Head of caudate nucleus (tissue), 42 donors: ENCODE measurements at places on chromosomes 4 and X.
A peak's percentile ranks its signal among the peaks of the same experiment; 100 is the strongest.

DNA sequence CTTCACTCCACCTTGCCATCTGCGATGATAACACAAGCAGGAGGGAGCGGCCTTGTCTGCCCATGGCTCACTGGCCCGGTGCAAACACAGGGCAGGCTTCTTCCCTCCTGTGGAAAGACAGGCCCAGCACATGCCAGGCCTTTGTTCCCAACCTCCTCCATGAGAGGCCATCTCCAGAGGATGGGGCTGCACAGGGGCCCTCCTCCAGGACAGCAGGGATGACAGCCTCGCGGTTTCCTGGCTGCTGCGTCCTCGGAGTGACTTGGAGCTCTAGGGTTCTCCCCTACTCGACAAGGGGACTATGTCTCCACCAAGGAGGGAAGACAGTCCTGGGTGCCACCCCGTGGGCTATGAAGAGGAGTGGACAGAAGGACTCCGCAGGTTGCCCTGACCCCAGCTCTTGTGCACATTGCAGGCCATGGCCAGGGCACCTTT, 21.8 kb downstream of the RNF212 start:
- DNase-seq = no peak

- DNase-seq = no peak
These were observed 33.0 kb downstream of the NOP14 start for GRCh38 chr4:2930135-2930757.

- DNase-seq = no peak
These were observed 121.1 kb downstream of the SPATA18 start for GRCh38 chr4:52172166-52172565.

GRCh38 chr4:100356172-100356571, 161.7 kb downstream of the EMCN start:
- no peak for DNase-seq

DNA sequence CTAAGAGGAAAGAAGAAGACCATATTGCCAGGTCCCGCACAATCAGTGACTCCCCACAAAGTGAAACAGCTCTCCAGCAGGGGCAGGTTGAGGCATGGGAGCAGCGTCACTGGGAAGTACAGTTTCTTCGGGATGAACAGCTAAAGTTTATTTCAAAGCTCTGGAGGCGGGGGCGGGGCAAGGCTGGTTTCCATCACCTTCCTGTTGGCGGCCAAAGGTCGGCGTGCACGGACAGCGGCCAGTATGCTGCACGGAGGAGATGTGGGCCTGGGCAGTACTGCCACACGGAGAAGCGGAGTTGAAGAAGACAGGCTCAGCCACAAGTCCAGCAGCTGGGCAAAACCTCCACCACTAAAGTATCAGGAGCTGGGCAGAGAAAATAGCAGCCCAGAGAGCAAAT, 951 bp upstream of the ZNF518B start:
- DNase-seq = no peak

DNA sequence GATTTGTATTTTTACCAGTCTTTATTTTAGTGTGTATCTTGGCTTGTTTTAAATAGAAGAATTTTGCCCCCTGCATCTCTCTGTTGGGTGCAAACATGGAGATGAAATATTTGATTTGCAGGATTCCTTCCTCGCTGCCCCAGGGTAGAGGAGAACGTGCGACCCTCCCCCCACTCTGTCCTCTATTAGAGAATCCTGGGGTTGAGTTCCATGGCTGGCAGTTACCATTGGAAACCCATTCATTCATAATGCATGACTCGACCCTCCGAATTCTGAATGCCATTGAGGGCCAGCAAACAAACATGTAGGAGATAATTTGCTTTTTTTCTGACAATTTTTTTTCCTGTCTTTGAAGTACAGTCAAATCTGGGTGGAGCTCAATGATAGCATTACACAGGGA, 53.7 kb downstream of the TRIM2 start:
- DNase-seq = no peak

- no peak for DNase-seq
These were observed 348.5 kb upstream of the SFRP2 start for GRCh38 chr4:154137320-154137905.

DNA sequence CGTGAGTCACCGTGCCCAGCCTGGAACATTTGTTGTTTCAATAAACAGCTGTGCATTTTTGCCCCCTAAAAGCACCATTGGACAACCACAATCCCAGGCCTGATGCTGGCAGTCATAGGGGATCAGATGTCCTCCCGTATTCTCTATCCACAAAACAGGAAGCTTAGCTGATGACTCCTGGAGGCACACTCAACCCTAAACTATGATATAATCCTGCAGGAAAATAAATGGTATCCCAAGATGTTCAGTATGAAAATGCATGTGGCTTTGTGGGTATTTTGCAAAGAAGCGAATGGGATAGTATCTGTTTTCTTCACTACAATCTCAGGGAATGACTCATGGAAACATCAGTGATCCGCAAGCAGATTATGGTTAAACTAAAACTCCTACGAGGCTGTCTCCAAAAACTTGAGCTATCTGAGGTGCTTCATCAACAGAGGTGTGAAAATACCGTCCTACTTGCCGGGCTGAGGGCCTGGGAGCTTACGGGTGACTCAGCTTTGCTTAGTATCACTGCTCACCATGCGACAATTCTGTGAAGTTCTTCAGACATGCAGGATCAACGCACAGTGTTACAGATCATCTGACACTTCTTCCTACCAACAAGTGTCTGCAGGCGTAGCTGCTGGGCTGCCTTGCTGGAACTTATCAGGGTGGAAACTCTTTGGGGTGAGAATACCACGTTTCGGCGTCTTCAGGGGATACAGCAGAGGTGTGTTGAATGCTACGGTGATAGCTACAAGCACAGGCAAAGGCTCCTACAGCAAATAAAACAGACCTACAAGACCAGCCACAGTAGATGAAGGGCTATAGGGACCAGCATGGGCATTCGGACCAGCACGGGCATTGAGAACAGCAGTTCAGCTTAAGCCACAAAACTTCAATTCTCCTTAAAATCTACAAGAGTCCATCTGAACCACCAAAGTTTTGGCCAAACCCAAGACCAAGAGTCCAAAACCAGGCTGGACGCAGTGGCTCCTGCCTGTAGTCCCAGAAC, 148.5 kb downstream of the DHRSX start:
- DNase-seq = no peak

GRCh38 chr4:38320833-38321232, 343.2 kb upstream of the KLF3 start:
- no peak for DNase-seq

DNA sequence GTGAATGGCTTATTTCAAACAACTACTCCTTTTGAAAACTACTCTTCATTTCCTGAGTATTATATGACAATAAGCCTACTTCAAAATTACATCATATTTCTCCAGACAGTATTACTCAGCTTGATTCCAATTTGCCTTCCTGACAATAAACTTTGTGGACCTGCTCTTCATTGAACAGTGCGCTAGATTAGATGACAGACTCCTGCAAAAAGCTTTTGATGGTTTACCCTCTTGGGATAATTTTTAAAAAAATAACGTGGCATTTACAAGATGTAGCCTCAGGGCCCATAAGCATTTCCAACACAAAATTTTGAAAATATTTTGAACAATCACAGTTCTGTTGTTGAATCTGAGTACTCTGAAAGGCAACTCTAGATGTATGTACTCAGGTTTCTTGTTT, 25.9 kb downstream of the MGAT4D start:
- DNase-seq = no peak

DNA sequence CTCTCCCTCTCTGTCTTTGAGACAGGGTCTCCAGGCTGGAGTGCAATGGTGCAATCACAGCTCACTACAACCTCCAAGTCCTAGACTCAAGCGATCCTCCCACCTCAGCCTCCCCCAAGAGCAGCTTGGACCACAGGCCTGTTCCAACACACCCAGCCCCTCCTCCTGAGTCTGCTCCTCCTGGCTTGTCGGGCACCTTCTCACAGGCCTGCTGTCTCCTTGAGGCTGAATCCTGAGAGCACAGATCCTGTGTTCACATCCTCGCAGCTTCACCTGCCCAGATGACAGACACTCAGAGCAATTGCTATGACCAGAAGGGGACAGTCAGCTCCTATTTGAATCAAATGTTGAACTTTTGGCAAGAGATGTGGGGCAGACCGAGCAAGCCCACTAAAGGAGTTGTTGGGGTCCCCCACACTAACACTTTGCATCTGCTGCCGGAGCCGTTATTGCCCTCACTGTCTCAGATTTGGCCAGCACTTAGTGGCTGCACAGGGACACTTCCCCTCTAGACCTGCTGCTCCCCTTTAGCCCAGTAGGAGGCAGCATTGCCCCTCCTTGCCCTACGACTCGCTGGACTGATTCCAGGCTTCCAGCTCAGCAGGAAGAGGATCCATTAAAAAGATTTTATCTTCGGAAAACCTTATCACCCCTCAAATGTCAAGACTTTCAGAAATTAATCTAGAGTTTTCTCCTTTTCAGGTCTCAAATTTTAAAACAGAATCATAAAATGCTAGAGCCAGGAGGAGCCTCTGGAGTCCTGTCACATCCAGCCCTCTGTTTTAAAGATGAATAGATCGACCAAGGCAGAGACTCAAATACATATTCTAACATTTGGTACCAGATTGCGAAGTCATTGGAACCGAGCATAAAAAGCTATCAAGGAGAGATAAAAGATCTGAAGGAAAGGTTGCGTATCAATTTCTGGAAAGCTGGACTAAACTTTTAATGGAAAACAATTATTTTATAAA, 113.7 kb downstream of the USP46 start:
- peak; percentile 77 for DNase-seq

GRCh38 chr4:184988611-184989010, 29.7 kb upstream of the HELT start:
- no peak for DNase-seq

DNA sequence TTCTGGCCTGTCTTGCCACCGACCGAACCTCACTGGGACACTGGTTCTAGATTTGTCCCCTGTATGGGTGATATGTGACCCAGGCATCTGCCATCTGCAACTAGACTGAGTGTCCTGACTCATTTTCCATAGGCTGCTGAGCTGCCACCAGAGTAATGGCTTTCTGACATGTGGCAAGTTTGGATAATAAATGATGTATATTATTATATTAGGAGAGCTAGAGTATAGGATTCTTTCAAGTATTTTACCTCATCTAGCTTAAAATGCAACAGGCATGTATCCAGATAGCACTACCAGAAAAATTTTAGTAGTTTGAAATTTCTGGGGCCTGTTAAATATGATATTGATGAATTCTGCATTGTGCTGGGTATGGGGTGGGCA, 15.8 kb upstream of the PGRMC2 start:
- DNase-seq = no peak

GRCh38 chr4:110675426-110675825, 52.5 kb upstream of the PITX2 start:
- no peak for DNase-seq

DNA sequence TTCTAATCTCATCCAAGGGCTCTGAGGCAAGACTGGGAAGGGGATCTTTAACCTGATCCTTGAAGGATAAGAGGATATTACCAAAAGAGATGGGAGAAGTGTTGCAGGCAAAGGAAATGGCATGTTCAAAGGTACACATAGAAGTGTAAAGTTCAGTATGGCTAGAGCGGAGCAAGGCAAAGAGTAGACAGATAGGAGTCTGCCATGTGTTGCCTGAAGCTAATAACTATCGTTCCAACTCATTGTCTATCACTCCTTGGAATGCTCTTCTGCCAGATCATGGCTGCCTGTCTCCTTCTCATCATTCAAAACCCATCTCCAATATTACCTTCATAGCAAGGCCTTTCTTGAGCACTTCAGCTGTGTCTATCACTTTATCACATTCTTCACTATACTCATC, 55.2 kb upstream of the IL1RAPL2 start:
- DNase-seq = no peak

GRCh38 chr4:113499696-113500095, 261.8 kb downstream of the CAMK2D start:
- no peak for DNase-seq

DNA sequence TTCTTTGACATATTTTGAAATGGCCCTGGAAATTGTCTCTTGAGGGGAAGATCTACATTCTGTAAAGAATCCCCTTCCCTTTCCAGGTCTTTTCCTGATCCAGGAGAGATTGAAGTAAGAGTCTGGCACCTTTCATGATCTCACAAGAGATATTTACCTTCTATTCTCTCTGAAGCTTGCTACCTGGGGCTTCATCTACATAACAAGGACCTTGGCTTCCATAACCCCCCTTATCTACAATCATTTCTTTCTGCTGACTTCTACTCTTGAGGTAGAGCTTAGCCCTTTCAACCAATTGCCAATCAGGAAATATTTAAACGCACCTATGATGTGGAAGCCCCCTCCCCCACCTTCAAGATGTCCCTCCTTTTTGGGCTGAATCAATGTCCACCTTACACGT, 383.7 kb upstream of the MAGEB18 start:
- DNase-seq = no peak

GRCh38 chr4:21806991-21807390, 141.6 kb downstream of the KCNIP4 start:
- no peak for DNase-seq

- DNase-seq = no peak
These were observed 38.5 kb upstream of the POU3F4 start for GRCh38 chrX:83469551-83469950.

DNA sequence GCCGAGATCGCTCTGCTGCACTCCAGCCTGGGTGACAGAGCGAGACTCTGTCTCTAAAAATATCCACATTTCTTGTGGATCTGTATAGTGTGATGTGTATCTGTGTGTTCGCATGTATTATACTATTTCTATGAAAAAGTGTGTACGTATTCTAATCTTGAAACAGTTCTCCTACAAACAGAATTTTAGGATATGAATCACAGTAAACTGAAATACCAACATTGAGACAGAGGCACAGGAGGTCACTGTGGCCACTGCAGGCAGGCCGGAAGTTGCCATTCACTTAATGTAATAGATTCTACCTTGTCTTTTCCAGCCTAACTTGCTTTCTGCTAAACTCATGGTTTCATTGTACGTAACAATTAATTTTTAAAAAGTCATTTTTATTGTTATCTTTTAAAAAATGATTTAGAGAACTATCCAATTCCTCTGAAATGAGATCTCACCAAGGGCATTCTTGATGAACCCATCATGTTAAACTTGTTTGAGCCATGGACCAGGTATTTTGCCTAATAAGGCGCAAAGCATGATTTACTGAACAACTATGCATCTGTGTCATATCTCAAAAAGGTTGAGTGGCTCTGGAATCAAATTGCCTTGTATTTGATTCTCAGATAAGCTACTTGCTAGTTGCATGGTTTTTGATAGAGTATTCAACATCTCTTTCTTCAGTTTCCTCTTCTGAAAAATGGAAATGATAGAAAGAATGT, 154.9 kb upstream of the GYPA start:
- DNase-seq = no peak

DNA sequence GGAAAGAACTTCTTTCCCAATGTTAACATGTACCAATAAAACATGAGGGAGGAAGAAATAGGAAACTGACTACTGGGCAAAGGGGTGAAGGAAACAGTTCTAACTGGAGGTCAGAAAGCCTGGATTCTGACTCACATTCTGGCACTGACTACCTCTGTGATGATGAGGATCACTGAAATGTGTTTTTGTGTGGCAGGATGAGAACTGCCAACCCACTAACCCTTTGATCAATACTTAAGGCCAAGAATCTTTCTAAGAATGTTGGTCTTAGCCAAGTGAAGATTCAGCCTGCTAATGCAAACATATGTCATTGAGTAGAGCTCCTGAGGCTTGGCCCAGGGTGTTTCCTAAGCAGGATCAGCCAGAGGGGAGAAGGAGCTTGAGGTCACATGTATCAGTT, 4.6 kb downstream of the ALAS2 start:
- no peak for DNase-seq
